ENCODE measurements at places on chromosomes 3 and 15.
A peak's percentile ranks its signal among the peaks of the same experiment; 100 is the strongest.

DNA sequence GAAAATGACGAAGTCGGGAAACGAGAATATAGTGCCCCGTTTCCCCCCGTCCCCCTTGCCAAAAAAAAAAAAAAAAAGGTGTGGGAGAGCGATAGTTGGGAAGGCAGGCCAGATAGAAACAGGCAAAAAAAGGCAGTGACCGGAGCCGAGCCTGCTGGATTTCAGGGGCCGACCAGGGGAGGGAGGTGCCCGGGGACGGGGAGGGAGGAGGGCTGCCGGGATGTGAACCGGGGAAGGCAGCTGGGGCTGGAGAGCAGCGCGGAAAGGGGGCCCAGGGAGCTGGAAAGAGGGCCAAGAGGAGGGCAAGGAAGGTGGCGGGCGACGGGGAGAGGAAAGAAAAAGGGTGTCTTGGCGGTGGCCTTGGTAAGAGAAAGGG lies 837 bp downstream of the LRRN1 start:
- no peak for DNase-seq

DNA sequence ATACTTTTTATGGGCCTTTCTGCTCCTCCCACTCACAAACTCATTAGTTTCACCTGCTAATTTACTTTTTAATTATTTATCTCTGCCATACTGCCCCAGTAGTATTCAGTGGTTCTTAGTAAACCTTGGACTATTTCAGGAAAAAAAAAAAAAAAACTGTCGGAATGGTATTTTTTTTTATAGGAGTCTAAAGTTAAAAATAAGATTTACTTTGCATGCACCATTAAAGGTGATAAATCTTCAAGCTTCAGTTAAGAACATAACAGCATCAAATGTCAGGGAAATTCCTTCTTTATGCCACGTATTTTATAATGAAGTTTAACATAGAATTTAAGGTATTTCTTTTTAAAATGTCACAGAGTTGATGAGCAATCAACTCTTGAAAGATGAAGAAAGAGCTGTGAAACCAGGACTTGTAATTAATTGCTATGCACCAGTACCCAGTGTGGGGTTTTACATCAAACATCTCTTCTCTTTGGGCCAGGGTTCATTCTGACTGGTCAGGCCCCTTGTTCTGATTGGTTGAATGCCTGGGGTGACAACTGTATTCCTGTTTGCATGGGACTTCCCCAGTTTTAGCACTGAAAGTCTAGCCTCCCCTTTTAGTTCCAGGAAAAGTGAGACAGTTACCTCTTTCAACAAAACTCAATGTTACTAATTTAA lies 40.3 kb upstream of the PTPRG start:
- DNase-seq = no peak

GRCh38 chr15:25879438-25879837 lies 16.3 kb upstream of the ATP10A start:
- no peak for DNase-seq

DNA sequence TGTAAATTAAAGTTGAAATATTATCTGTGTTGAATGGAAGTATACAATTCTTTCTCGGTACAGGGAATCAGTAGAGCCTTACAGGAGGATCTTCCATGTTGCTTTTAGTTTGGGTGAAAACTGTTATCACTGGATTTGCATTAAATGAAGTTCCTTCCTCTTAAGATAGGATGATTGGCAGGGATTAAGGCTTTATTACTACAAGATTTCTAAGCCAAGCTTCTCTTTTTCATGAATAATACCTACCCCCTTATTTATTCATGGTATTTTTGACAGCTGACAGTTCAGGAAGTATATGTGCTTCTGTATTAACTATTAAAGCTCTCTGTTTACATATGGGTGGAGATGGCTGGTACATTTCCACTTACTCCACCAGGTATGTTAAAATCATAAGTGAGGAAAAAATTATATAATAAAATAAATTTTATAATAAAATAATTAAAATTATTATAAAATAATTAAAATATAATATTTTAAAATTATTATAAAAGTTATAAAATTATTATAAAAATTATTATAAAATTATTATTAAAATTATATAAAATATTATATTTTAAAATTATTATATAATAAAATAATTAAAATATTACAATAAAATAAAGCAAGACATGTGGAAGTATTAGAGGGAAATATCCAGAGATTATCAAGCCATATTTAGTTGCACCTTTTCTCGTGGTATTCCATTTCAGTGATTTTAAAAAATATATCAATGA lies 332.9 kb downstream of the ROBO2 start:
- DNase-seq = no peak

- DNase-seq = no peak
Measured at GRCh38 chr15:34973512-34973911, 4.0 kb upstream of the AQR start.

DNA sequence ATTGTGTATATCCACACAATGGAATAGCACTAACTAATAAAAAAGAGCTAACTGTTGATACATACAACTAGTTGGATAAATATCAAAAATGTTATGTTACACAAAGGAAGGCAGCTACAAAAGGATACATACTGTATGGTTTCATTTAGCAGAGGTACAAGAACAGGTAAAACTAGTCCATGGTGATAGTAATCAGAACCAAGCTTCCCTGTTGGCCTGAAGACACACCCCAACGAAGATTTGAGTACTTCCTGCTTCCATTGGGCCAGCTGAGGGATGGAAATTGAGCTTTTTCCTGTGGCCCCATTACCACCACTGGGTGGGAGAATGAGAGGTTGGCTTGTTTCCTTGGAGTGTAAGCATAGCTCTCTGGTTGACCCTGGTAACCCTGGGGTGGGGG lies 117.3 kb upstream of the CADPS start:
- DNase-seq = no peak

- DNase-seq = no peak
Measured at GRCh38 chr15:45549541-45550220, 27.1 kb upstream of the SLC30A4 start.

GRCh38 chr3:171458071-171458863 lies 1.9 kb downstream of the TNIK start:
- DNase-seq = no peak

GRCh38 chr3:9146367-9147071 lies 102.9 kb downstream of the SRGAP3 start:
- no peak for DNase-seq

- DNase-seq = no peak
Measured at GRCh38 chr3:18649666-18650363, 224.7 kb upstream of the SATB1 start.

GRCh38 chr3:100796556-100796955 lies 87.3 kb downstream of the TFG start:
- no peak for DNase-seq

GRCh38 chr3:21573291-21573690 lies 177.7 kb downstream of the ZNF385D start:
- DNase-seq = no peak

DNA sequence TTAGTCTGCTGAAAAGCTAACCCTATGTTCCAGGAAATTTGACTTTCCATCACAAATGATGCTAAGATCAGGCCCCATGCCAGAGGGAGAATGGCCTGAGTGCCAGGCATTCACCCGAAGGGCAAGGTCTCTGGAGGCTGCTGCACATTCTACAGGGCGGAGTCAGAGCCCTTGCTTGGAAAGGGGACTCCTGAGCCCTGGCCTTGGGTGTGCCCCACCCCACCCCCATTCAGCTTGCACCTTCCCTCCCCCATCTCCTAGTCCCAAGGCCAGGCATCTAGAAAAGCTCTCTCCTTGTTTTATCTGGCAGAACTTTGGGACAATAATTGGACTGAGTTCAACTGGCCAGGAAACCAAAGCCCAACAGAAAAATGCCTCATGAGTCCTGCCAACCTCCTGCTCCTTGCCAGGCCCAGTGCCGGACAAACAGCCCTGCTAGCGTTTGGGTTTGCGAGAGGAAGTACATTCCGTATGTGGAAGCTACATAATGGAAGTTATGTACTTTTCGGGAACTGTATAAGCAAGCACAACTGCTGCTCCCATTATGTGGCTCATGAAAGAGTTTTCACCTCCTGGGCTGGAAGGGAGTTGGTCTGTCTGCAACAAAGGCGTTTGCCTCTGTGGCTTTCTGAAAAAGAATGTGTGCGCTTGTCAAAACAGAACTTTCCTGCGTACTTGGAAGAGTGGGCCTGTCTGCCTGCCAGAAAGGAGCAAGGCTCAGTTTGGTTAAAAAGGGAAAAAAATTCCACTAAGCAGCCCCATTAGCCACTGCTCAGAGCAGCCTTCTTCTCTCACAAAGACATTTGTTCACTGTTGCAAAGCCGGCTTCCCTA lies 321.5 kb upstream of the CTNNB1 start:
- DNase-seq = peak; percentile 87

DNA sequence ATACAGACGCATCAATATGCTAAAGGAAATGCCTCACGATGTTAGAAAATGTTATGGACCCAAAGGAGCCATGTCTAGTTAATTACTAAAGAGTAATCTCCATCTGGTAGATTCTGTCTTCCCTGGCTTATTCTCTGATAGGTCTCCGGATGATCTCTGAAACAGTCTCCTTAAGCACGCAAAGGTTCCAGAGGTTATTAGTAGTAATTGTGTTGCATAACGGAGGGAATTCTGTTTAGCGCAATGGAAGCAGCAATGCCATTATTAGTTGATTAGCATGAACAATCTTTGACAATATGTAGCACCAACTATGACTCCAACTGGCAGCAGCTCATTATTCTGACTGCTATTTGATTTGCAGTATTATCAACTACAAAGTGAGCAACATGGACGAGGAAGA lies 952.5 kb upstream of the SEMA6D start:
- no peak for DNase-seq

GRCh38 chr3:172915911-172916514 lies 165.5 kb downstream of the ECT2 start:
- no peak for DNase-seq

GRCh38 chr3:12239301-12239700 lies 49.6 kb upstream of the PPARG start:
- DNase-seq = no peak

DNA sequence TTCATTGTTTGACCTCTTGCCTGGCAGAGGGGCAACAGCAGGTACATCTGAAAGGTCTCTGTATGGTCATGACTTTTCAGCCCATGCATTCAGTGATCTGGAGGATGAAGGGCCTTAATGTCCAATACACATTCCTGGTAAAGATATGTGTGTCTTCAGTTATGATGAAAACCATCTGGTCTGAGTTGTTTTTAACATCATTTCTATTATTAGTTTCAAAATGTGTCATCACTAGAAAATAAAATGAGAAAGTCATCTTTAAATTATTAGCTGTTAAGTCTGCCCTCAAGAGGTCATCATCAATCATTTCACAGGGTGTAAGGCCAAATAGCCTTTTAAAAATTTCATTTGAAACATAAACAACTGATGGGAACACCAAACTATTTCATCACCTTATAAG lies 92.1 kb upstream of the PLSCR4 start:
- no peak for DNase-seq

DNA sequence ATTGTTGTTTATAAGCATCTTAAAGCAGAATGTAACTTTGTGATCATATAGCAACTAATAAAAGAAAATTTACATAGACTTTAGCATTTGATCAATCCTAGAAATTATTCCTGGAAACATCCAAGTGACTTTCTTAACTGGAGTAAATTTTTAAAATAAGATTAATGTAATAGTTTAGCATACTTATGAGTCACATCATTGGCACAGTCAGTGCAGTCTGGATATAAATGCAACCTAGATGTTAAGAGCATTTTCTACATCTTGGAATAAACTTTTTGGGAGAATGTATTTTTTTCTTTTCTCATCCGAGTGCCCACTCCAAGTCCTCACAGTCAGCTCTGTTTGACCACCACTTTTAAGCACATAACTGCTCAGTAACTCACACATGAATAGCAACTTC lies 324.6 kb upstream of the PLSCR5 start:
- DNase-seq = no peak

DNA sequence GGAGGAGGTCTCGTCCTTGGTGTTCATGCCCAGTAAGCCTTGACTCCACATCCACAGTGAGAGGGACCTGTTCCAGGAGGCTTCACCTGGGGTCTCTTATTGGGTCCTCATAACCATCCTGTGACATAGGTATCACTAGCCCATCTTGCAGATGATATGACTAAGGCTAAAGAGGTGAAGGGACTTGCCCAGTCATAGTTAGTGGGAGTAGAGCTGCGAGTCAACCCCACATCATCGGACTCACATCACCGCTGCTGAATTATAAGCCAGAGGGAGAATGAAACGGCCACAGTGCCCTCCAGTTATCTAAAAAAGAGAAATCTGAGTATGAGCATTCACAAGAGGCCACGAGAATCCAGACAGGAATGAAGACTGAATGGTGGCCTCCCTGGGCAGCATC lies 66.0 kb downstream of the MESD start:
- DNase-seq = no peak

GRCh38 chr3:151278230-151278629 lies at the start of gene P2RY14:
Gene P2RY14 (minus strand): TSS chr3:151278542. CDS start chr3:151214316, 64,226 bp downstream.
- DNase-seq = no peak

GRCh38 chr3:138812806-138813205 lies 21.9 kb downstream of the PIK3CB start:
- DNase-seq = no peak

- no peak for DNase-seq
Measured at GRCh38 chr3:45664578-45664977, 24.6 kb upstream of the SACM1L start.

GRCh38 chr15:72313448-72313840 lies 6.5 kb downstream of the CELF6 start:
- DNase-seq = no peak

DNA sequence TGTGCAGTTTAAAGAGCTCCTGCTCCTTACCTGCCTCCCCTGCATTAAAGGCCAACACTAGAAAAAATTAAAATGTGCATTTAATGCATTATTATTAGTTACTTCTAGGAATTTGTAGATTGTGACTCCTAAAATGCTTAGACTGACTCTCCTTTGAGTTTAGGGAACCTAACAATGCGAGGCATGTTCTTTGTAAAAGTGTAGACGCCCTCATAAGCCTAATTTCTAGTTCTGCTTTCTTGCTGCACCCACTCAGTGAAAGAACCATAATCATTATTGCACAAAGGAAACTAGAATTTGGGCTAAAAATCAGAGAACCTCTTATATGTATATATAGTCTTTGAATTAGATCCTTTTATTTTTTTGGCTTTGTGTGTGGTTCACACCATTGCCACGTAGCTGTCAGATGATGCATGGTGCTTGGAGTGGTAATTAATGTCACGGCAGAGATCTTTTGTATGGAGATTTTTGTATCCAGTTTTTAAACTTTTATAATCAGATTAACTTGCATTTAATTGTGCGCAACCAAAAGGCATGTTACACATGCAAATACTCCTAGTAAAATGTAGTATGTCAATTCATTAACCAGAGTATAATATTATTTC lies 710 bp downstream of the ABHD10 start:
- no peak for DNase-seq

GRCh38 chr3:14253707-14254382 lies 75.2 kb downstream of the LSM3 start:
- no peak for DNase-seq

GRCh38 chr3:71172951-71173350 lies 410.6 kb downstream of the FOXP1 start:
- DNase-seq = no peak

GRCh38 chr3:144039661-144040060 lies 68.0 kb downstream of the DIPK2A start:
- no peak for DNase-seq

Measured in pulmonary artery endothelial cell (primary cell).